ENCODE measurements at places on chromosomes 6 and 20.

- peak; percentile 66 for DNase-seq
These were observed 654 bp downstream of the WASF1 start for GRCh38 chr6:110178626-110179405.

GRCh38 chr6:15423286-15423993 lies 177.6 kb downstream of the JARID2 start:
- DNase-seq: no peak

DNA sequence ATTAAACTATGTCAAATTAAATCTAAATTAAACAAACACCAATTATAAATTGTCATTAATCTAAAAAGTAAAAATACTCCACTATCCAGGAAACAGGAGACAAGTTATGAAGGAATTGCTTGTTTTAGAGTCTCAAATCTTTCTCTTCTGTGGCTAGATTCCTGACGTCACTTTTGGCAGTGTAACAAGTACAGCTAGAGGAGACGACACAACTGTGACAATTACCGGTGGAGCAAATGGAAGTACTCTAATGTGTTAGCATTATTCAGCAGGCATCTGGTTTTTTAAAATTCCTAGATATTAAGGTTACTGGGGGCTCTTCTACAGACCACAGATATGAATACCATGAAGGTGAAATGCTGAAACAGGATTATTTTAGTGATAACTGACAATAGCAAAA lies 1042.7 kb downstream of the EPHA7 start:
- DNase-seq: no peak

DNA sequence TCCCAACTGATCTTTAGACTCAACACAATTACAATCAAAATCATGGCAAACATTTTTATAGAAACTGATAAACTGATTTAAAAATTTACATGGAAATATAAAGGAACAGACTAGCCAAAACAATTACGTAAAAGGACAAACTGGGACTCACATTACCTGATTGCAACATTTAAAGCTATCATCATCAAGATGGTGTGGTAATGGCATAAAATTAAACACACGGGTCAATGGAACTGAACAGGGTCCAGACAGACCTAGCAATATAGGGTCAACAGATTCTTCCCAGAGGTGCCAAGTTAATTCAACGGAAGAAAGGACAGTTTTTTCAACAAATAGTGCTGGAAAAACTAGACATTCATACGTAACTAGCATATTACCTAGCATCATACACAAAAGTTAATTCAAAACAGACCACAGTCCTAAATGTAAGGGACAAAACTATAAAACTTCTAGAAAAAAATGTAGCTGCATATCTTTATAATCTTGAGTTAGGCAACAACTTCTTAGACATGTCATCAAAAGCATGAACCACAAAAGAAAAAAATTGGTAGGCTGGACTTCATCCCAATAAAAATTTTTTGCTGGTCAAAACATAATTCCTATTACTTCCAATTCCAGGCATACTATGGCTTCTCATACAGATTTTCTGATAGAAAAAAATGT lies 147.4 kb upstream of the BEND6 start:
- DNase-seq: peak; percentile 55

DNA sequence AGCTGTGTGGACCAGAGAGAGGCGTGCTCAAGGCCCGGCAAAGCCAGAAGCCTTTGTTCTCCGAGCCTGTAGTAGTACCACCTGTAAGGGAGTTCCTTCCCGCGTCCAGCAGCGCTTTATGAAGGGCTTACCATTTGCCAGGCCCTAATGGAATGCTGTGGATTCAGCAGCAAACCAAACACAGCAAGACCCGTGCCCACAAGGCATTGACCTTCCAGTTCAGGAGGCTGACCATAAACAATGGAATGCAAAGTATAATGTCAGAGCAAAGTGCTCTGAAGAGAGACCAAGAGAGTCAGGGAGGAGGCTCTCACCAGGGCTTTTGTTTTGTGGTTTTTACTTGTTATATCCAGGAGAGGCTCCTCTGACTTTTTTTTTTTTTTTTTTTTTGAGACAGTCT lies 209.8 kb downstream of the ZMYND8 start:
- DNase-seq: peak; percentile 89

- peak; percentile 30 for DNase-seq
These were observed 725 bp upstream of the ISM1 start for GRCh38 chr20:13220194-13220903.

DNA sequence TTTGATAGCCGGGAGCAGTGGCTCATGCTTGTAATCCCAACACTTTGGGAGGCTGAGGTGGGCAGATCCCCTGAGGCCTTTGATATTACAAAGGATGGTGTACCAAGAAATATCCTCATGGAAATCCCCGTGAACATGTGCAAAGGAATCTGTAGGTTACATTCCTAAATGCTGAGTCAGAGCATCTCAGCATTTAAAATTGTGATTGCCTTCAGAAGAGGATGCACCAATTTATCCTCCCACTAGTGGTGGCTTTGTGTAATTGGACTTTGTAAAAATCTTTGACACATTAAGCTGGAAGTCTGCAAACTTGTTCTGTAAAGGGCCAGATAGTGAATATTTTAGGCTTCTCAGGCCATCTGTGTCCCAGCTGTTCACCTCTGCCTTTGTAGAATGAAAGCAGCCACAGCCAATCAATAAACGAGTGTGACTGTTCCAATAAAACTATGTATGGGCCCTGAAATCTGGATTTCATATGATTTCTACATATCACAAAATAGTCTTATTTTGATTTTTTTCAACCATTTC lies 11.8 kb downstream of the TMEM14B start:
- DNase-seq: peak; percentile 85

DNA sequence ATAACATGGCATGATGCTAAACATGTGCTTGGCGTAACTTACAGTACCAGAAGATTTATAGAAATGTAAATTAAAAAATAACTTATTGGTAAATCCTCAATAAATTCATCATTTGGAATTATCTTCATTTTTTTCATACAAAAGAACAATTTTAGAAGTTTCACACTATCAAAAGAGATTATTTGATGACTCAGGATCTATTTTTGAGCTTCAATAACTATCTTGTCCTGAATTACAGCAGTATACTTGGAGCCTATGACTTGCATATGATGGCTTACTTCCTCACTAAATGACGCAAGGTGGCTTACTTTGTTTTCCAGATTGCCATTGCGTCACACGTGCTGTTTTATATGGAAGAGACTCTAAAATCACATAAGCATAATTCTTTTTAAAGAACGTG lies 49.2 kb downstream of the KHDRBS2 start:
- DNase-seq: no peak

DNA sequence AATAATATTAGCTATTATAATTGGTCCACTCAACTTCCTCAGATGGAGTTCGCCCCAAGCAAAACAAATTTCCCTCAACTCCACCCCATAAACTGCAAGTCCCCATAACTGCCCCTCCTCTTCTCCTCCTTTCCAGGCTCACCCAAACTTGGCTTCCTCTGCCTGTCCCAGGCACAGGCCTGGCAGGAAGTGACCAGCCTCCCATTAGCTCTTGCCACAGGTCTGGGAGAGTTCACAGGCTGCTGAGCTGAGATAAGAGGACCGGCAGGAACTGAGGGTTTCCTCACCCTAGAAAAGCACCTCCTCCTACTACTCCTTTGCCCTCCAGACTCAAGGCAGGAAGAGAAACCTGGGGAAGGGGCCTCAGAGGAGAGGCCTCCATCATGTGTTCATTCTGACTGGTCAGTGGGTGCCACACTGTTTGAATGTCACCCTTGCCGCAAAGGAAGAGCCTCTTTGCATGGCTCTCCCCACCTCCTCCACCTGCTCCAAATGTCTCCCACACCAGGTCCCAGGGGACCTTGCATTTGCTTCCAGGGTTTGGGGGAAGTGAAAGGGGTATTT lies 24.5 kb upstream of the SMIM29 start:
- peak; percentile 34 for DNase-seq

GRCh38 chr20:60984666-60985065 lies 267.4 kb upstream of the CDH4 start:
- no peak for DNase-seq

DNA sequence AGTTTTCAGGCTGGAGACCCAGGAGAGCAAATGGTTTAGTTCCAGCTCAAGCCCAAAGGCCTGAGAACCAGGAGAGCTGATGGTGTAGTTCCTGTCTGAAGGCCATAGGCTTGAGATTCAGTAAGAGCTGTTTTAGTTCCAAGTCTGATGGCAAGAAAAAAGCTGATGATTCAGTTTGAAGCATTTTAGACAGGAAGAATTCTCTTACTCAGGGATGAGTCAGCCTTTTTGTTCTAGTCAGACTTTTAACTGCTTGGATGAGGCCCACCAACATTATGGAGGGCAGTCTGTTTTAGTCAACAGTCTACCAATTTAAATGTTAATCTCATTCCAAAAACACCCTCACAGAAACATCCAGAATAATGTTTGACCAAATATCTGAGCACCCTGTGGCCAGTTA lies 2.5 kb downstream of the ZSCAN26 start:
- peak; percentile 89 for DNase-seq

DNA sequence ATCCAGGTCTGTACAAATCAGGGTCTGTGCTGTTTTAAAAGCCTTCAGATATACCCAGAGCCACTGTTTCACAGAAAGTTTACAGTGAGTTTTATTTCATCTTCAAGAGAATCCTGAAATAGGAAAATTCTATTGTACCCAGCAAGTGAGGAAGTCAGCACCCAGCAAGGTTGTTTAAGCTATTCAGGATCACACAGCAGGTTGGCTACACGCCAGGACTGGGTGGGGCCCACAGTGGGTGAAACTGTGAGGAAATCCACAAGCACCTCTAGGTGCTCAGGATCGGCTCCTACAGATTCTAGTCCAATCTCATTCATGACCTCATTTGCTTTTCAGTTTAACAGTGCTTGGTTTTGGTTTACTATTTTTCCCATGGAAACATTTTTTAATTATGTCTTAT lies 128.9 kb downstream of the SYNDIG1 start:
- DNase-seq: no peak

- DNase-seq: no peak
These were observed 623.1 kb downstream of the PHF3 start for GRCh38 chr6:64258752-64259151.

- DNase-seq: peak; percentile 54
These were observed 5.5 kb upstream of the JAG1 start for GRCh38 chr20:10679269-10679668.

- DNase-seq: no peak
These were observed 13.2 kb upstream of the TBC1D32 start for GRCh38 chr6:121347484-121347883.

DNA sequence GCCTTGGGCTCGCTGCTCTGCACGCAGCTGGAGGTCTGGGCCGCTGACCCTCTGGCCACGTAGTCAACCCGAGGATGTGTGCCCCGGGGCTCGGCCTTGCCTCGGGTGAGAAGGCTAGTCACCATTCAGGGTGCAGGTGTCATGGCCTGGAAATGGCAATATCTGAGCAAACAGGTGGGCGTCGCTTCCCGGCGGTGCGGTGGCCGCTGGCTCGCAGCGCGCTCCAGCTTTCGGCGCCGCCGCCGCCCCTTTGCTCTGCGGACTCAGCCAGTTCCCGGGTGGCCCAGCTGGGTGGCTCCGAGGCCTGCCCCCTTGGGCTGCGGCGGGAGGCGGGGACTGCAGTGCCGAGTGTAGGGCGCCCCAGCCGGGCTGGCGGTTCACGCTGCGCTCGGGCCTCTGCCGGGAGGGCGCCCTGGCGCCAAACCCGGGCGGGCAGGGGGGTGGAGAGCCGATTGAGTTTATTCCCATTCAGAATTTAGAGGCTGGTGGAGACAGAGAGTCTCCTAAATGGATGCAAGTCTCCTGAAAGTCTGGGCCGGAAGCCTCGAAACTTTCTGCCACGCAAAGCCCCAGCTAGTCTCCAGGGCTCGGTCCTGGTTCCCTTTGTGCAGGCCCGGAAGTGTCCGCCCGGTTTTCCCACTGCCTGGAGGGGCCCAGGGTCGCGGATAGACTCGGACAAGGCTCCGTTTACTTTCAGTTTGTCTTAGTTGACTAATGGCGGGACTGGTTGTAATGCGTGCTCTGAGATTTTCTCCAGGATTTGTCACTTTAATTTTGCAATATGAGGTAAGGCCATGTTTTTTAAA lies 11.3 kb upstream of the TFAP2A start:
- DNase-seq: peak; percentile 83

DNA sequence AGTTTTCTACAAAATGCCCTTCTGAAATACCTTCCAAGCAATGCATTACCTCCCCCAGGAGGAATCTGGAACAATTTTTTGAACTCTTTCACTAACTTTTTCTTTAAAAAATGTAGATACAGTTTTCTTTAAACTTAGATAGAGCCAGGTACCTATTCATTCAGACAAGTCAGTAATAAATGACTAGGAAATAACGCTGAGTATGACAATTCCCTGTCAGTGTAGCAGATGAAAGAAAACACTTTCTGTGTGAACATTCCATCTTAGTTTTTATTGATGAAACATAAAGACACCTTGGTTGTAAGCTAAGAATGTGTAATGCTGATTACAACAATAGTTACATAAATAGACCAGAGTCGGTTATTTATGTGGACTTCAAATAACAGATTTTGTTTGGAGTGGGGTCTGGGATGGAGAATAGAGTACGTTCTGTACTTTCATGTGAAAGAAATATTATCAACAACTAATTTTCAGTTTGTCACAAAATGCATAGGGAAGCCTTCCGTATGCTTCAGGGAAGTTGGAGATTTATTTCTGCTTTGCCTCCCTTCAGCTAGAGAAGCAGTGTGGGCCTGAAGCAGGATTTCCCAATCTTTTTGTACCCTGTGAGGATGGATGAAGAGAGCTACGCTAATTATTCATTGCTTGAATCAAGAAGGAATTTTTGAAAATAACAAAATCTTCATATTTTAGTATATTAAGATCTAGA lies 19.2 kb upstream of the QKI start:
- DNase-seq: no peak

DNA sequence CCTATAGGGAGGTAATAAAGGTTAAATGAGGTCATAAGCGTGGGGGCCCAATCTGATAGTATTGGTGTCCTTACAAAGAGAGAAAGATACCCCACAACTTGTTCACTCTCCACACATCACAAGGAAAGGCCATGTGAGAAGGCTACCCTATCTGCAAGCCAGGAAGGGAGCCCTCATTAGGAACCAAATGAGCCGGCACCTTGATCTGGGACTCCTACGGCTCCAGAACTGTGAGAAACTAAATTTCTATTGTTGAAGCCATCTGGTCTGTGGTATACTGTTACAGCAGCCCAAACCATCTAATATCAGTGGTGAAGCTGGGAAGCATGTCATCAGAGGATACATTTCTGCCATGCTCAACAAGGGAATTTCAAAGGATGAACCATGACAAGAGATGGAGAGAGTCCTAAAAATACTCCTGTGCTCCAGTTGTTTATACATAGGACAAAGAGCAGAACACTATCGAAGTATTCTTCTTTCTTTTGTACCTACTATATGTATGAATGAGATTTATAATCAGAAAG lies 10.4 kb downstream of the COX7A2 start:
- no peak for DNase-seq

- DNase-seq: no peak
These were observed 18.5 kb upstream of the ERVFRD-1 start for GRCh38 chr6:11129908-11130565.

- peak; percentile 58 for DNase-seq
These were observed 109.6 kb upstream of the CARMIL1 start for GRCh38 chr6:25169553-25169952.

DNA sequence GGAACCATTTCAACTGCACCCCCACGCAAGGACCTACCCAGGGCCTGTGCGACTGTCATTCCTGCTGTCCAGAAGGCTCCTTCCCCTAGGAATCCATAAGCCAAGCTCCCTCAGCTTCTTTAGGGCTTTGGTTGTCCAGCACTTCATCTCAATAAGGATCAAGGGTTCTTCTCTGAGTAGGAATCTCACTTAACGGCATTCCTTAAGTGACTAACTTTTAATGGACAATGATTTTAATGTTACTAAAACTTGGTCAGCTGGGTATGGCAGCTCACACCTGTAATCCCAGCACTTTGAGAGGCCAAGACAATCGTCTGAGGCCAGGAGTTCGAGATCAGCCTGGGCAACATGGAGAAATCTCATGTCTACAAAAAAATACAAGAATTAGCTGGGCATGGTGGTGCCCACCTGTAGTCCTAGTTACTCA lies 13.4 kb downstream of the UBE2V1 start:
- no peak for DNase-seq
